ENCODE measurements at places on chromosomes 11 and 22. TPM values are rescaled to one million over a fixed set of nuclear protein-coding genes. Genes with fewer than 3 reads are reported as not detected.

LRP4 gene
- total RNA-seq: 9.6 TPM

IGSF22 gene
- total RNA-seq: 0.63 TPM

MAJIN gene
- 7.1 TPM for total RNA-seq

PDE3B gene
- total RNA-seq: not detected

RIMBP3B gene
- 0.18 TPM for total RNA-seq

GGT5 gene
- total RNA-seq: not detected

DNA sequence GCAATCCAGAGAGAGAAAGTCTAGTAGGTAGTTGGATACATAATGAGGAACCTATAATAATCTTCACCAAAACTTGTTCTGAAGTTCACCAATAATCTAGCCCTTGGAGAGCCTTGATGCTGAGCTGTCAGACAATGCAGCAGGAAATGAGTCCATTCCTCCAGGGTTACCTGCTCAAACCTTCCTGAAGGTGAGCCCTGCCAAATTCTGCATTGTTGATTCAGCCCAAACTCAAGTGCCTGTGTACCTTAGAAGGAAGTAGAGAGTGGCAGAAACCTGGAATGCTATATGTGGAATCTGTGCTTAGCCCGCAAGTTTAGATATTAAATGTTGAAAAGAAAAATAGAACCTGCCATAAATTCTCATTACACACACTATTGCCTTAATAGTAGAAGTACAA, 77.4 kb upstream of the SPON1 start:
- no peak for DNase-seq

- DNase-seq: no peak
Measured at GRCh38 chr22:49368221-49368975, 459.3 kb downstream of the BRD1 start.

DNA sequence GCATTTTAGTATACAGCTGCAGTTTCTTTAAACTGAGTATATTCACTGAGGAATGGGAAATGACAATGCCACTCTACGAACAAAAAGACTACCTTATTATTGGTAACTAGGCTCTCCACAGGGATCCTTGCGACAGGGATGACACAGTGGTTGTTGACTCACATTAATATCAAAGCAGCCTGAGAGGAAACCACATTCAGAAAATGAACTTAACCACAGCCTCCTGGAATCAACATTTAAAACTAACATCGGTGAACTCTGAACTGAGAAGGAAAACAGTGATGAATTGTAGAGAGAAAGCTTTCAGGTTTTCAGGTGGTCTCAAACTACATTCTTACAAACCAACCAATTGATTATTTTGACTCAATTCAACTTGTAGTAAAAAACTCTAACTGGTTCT, 90.3 kb upstream of the MTMR2 start:
- peak; percentile 81 for DNase-seq

GRCh38 chr11:115162919-115163318, 341.3 kb downstream of the CADM1 start:
- DNase-seq: no peak

DNA sequence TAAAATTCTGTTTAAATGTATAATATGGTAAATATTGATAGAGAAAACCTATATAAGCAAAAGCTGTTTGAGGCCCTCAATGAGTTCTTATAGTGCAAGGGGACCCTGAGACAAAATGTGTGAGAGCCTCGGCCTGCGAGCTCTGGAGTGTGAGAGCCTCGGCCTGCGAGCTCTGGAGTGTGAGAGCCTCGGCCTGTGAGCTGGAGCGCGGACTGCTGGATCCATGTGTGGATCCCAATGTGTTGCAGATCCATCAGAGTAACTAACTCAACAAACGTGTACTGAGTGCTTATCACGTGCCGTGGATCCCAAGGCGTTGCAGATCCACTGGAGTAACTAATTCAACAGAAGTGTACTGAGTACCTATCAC, 6.0 kb downstream of the RTL6 start:
- DNase-seq: no peak

DNA sequence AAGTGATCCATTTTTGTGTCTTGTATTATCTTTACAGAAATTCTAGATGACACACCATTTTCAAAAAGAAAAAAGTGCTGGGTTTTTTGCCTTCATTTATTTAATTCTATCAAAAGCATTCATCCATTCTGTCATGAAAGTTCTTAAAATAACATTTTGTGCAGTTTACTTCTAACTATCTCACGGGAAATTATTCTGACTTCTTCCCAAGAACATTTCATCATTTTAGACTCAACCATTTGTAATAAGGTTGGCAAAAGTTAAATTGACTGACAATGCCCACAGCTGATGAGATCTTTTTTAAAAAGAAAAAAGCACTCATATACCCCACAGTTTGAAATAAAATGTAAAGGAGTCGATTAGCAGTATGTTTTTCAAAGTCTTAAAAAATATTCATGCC, 68.5 kb downstream of the SBF2 start:
- no peak for DNase-seq

GRCh38 chr22:46405901-46406300, 70.4 kb downstream of the TRMU start:
- no peak for DNase-seq
